ENCODE measurements at places on chromosomes 11 and 22.

DNA sequence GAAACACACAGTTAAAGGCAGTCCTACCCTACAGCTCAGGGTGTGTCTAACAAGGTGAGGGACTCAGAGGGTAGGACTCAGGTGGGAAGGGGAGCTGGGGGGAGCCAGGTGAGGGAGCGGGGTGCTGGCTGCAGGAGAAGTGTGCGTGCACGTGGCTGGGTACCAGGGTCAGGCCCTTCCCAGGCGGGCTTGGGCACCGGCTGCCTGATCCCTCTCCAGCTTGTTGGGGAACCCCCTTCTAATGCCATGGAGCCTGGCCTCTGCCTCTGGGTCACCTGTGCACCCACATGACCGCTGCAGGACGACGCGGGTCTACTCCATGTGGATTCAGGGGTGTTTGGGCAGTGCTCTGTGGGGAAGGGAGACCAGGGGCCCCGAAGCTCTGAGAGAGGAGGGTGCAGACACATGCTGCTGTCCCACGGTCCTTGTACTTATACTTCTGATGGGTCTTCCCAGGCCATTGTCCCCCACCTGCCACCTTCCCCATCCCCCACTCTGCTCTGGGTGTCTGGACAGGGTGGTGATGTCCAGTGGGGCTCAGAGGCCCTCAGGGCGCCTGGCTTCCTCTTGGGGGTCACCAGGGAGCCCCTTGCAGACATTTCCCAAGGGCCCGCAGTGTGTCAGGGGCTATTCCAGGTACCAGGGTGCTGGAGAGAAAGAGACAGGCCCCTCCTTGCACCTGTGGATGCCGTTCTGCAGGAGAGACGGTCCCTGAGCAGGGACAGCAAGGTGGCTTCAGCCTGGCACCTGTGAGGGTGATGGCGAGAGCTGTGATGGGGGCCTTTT is 10.4 kb upstream of the MRGPRD start:
- no peak for DNase-seq

- no peak for DNase-seq
Measured at GRCh38 chr11:34525098-34525497, 11.5 kb upstream of the ELF5 start.

GRCh38 chr11:35323076-35323868 is 96.1 kb downstream of the SLC1A2 start:
- DNase-seq, result no peak

DNA sequence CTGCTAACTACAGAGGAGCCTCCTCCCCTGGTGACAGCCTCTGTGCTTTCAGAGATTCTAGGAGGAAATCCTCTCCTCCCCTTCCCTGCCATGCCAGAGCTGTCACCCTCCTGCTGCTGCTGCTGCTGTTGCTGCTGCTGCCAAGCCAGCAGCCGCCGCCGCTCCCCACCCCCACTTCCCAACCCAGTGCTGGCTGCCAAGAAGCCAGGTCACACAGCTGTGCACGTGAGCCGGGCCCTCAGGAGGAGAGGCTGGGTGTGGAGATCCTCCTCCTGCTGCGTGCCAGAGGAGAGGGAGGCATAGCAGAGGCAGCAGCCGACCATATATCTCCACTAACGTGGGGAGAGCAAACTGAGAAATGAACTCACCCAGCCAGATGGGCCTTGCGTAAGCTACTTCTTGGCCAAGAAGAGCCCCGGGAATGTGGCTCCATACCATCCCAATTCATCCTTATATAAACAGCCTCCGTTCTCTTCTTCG is 12.4 kb downstream of the CRY2 start:
- no peak for DNase-seq

GRCh38 chr11:15835788-15836411 is 520.4 kb downstream of the SOX6 start:
- DNase-seq, result no peak

GRCh38 chr22:49738566-49738965 is 89.1 kb downstream of the BRD1 start:
- no peak for DNase-seq

DNA sequence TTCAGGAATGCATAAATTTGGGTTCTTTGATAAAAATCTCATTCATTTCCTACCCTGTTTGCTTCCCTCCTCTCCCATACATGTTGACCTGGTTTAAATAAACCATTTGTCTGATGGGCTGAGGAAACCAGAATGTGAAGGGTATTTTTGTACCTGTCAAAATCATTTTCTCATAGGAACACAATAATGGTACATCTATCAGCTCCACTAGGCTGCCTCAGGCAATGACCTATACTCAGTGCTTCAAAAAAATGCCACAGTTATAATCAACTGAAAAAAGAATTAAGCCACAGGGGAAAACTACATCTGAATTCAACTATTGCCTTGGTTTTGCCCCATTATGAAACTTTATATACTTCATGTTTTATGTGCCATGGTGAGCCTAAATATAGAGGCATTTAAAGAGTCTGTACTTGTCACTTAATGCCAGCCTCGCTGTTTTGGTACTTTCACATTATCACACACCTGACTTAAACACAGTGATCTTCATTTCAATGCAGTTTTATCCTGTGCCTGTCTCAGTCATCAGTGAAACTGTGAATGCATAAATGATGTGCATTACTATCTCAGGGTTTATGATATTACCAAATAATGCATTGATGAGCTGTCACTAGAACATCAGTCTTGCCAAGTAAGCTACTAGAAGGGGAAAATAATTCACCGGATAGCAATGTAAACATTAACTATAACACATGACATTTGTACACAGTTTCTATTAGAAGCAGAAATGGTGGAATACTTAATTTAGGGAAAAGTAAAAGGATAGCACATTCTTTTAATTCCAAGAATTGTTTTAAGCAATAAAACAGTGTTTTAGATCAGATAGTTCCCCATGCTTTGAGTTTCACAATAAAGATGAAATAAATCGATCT is 92.7 kb downstream of the MSANTD4 start:
- no peak for DNase-seq

- DNase-seq, result no peak
Measured at GRCh38 chr11:68099057-68099456, 22.1 kb downstream of the CHKA start.

DNA sequence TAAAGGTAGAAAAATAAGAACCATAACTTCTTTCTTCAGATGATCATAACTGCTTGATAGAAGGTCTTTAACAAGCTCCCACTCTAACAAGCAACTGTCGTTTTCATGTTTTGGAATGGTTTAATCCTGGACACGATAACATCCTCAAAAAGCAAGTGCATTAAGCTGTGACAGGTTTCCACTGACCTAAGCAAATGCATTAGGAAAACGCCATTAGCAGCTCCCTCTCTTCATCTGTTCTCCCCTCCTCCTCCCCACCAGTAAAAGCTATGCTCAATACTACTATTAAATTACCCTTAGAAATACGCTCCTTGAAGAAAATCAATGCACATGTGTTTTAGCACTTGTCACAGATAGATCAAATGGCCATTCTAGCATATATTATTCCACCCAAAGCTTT is 729.4 kb downstream of the OPCML start:
- DNase-seq, result no peak

DNA sequence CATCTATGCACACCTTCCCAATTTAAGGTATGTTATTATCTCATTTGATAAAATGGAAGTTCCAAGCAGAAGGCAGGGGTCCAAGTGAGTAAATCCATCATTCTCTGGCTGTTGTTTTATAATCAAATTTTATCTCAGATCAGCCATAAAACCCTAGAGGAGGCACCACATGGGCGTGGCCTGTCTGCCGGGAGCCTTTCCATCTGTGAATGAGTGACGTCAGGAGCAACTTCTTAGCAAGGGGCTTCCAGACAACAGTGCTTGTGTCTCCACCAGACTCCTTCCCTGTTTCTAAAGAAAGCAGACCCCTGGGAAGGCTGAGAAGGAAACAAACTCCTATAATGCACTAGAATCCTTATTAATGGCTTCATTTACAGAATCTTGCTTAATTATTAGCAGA is 13.5 kb downstream of the SEZ6L start:
- no peak for DNase-seq

DNA sequence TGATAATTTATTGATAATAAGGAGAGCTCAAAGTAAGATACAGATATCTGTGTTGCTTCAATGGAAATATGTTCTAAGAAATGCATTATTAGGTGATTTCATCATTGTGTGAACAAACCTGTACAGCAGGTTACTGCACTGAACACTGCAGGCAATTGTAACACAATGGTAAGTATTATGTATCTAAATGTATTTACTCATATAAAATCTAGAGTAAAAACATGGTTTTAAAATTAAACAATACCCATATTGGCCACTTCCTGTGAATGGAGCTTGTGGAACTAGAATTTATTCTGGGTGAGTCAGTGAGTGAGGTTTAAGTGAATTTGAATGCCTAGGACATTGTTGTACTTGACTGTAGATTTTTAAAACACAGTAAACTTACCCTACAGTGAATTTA is 722.9 kb upstream of the RAG2 start:
- DNase-seq, result no peak

- DNase-seq, result no peak
Measured at GRCh38 chr11:114060392-114061047, 1.0 kb downstream of the ZBTB16 start.

GRCh38 chr22:29768052-29768693 is 1.0 kb downstream of the UQCR10 start:
- no peak for DNase-seq

GRCh38 chr11:1009991-1010390 is 26.5 kb downstream of the MUC6 start:
- no peak for DNase-seq

GRCh38 chr11:121671283-121672168 is 218.8 kb upstream of the SORL1-AS1 start:
- no peak for DNase-seq
